Cortex of kidney (tissue), 1 donor: ENCODE measurements at places on chromosomes 12 and 14.

- DNase-seq, result no peak
Measured at GRCh38 chr12:26058308-26058707, 66.5 kb downstream of the BHLHE41 start.

GRCh38 chr12:95962222-95962621, 19.1 kb downstream of the AMDHD1 start:
- no peak for DNase-seq

DNA sequence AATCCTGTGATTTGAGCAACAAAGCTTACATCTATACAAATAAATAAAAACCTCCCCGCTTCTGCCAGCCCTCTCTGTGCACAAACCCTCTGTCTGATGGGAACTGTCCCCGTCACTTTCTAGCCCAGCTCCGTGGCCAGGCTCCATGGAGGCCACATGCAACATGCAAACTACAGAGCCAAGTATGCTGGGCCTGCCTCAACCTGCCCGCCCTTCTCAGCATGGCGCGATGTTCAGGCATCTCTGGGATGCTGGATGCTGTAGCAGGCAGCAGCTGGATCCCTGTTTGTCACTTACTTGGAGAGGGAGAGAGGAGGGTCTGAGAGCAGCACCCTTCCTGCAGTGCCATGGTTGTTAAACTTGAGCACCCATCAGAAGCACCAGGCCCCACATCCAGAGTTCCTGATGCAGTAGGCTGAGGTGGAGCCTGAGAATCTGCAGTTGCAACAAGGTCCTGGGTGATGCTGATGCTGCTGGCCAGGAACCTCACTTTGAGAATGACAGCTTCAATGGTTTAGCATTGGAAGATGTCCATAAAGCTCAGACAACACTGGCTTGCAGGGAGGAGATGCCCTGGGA, 32.4 kb downstream of the CLMN start:
- DNase-seq, result no peak

DNA sequence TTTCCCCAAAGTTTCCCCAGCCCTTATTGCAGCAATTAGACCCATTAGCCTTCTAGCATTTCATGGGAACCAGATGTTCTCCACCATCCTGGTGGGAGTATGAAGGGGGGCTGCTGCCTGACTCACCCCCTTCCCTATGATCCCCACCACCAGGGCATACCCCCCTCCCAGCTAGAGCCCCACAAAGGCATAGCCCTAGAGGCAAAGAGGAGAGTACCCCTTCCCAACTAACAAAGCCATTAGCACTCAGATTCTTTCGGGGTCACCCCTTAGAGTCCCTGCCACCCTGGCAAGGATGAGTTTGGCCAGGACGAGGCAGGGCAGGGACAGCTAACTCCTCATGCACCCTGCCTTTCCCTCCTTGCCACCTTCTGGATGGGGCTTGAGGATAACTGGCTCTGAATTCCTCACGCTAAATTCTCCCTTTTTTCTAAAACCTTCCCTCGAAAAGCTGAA, 9.2 kb downstream of the RARG start:
- DNase-seq, result no peak

DNA sequence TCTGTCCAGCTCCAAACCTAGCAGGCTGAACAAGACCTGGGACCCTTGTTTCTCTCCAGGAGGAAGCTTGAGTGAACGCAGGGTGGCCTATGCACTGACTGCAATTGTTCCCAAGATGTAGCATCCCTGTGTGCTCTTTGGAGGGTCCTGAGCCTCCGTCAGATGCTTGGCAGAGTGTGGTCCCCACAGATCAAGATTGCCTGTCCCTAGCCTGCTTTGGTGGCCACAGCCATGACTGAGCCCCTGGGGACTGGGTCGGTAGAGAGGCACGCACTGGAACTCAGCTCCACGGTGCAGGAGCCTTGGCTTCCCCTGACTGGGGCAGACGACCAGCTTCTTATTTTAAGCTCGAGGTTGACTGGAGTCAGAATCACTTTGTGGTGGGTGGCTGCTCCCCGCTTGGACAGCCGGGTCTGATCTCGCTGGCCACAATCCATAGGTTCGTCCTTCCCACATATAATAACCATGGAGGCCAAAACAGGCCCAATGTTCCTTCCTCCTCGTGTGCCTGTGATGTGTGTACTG, 97.8 kb downstream of the LGMN start:
- no peak for DNase-seq

DNA sequence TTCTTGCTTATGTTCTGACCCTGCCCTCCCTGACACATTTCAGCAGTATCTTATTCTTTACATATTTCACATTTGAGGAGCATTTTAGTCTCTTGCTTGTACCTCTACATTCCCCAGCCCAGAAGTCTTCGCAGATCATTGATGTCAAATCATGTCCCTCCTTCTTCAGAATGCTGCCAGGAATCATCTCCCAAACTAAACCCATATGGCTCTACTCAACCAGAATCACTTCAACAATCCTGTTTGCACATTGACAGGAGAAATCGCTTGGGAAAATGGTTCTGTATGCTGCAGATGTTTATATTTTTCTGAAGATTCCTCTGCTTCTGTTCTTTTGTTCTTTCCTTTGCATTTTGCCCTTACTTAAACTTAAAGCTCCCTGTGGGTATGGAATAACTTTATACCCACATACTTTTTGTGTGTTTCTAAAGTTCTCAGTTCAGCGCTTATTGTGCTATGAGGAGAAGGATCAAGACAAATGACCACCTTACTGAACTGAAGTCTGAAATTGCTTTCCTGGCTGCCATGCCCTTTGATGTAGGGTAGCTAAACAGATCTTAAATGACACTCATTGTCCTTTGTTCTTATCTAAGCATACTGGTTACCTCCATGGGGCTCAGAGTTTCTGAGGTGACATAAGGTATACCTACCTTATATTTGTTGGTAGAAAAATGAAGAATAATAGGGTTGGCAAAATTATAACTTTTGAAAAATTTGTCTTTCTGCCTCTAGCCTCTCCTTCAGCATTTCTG, 134.6 kb downstream of the SLC25A21 start:
- DNase-seq, result no peak

- no peak for DNase-seq
Measured at GRCh38 chr14:102778338-102779083, 1.3 kb downstream of the TRAF3 start.

GRCh38 chr12:50112456-50113218, 601 bp downstream of the COX14 start:
- no peak for DNase-seq

DNA sequence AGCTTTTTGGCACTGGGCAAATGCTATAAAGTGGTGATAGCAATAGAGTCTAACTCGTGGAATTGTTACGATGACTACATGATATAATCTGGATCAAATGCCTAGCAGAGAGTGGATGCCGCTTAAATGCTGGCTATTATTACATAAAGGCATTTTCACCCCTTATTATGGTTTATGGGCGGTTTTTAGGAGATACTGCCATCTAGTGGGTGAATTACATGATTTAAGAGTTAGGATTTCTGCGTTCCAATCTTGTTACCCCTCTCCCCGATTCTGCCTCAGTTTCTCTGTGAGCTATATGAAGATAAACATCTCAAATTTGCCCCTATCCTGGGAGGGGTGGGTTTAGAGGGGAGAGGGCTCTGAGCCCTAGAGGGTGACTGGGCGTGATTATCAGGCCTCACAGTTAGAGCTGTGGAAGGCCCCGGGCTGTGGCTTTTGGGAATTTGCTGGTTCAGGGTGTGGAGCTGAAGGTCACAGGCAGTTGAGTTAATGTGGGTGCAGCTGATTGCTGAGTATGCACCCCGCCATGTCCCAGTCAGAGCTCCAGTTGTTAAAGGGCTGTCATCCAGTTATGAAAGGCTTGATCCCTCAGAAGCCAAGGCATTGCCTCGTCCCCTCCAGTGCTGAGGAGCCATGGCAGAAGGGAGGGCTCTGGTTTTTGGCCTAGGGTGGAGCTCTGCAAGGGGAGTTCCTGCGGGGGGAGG, 14.4 kb downstream of the CLSTN3 start:
- DNase-seq, result no peak

- DNase-seq, result no peak
Measured at GRCh38 chr12:115213118-115213517, 529.1 kb upstream of the TBX3 start.
